ENCODE measurements at places on chromosomes 6 and 20.

DNA sequence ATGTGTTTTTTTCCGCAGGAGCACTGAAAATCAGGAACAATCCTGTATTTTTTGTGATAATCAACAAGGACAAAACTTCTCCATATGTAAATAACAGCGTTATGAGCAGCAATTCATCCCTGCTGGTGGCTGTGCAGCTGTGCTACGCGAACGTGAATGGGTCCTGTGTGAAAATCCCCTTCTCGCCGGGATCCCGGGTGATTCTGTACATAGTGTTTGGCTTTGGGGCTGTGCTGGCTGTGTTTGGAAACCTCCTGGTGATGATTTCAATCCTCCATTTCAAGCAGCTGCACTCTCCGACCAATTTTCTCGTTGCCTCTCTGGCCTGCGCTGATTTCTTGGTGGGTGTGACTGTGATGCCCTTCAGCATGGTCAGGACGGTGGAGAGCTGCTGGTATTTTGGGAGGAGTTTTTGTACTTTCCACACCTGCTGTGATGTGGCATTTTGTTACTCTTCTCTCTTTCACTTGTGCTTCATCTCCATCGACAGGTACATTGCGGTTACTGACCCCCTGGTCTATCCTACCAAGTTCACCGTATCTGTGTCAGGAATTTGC is at the start of gene TAAR6:
Gene TAAR6, plus strand, starts transcription at position 102 of the 557 bp plus-strand sequence. Its CDS starts 0 bp downstream, at position 102.
- no peak for DNase-seq

DNA sequence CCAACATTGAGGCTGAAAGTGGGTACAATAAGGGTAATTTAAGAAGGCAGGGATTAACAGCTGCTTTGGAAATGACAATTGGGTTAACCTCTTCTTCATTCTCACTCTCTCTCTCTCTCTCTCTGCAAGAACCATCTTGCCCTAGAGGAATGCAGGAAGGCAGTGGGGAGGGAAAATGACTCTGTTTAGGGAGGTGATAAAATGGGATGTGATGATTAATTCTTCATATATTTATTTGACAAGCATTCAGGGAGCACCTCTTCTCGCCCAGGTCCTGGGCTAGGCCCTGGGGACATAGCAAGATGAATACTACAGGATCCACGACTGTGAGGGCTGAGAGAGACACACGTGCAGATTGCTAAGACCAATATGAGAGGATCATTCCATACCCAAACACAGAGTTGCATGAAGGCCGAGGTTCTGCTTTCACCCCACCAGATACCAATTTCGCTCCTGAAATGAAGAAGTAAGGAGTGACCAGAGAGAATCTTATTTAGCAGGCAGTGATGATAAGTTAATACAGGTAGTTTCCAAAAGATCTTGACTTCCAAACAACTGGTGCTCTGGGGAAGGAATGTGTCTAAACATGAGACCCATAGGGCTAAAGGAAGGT is 13.3 kb upstream of the PTPN1 start:
- DNase-seq: no peak

DNA sequence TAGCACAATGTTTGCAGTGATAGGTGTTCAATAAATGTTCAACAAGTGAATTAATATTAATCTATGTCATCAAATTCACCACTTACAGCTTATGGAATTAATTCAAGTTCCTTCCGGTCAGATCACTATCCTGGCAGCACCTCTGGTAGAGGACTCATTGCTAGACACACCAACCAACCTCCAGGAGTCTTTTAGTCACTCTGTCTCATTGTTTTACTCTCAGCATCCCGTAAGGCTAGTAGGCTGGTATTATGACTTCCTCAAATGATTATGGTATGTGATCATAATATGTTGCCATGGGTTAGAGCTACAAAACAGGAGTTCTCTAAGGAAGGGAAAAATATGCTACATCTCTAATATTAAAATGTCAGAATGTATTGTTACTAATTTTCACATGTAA is 21.7 kb upstream of the MMS22L start:
- DNase-seq: no peak

- DNase-seq: no peak
Measured at GRCh38 chr20:14264869-14265268, 72.5 kb downstream of the FLRT3 start.

GRCh38 chr20:13255356-13255755 is 34.3 kb downstream of the ISM1 start:
- no peak for DNase-seq

GRCh38 chr6:3911614-3912336 is 62.6 kb downstream of the FAM50B start:
- peak; percentile 94 for DNase-seq

DNA sequence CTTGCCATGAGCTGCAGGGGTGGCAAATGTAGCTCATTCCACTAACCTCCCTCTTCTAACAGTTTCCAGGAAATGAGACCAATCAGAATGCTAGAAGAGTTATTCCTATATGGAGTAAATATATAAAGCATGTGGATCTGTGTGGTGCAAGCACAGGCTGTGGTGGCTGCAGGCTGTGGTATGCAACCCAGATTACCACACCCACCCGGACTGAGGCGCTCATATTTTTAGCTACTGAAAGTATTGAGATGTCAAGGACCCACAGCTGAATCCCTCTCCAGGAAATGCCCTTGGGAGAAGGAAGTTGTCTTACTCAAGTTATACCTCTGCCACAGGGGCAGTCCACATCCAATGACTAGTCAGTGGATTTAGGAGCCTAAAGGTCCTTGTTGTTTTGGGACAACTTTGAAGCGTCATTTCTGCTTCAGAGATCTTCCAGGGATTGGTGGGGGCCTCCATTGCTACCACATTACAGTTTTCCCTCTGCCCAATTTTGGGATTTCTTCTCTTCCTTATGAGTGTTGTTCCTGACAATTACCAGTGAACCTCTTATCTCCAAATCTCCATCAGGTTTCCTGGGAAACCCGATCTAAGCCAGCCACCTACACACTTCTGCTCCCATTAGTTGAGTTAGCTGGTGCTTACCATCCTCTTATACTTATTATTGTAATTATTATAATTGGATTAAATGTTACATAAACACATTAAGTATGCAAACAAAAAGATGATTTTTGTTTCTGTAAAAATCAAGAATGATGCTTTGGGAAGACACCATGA is 12.1 kb upstream of the REPS1 start:
- DNase-seq: no peak

- no peak for DNase-seq
Measured at GRCh38 chr6:160420969-160421556, 72.9 kb downstream of the SLC22A3 start.

DNA sequence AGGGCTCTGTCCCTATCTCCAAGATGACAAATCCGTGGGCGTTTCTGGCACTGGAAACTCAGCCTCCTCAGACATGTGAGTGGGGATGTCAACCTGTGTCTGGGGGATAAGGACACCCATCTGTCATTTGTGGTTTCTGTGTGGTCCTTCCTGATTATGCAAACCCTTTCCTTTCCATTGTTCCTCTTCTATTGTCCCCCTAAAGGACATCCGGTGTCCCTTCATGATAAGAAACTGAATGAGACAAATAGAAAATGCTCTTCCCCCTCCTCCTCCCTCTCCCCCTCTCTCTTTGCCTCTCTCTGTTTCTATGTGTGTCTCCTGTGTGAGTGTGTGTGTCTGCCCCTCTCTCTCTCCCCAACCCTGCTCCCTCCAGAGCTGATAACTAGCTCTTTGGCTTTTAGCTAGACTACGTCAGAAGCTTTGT is 11.5 kb upstream of the GLP1R start:
- no peak for DNase-seq

- DNase-seq: peak; percentile 70
Measured at GRCh38 chr6:73519926-73520687, 725 bp downstream of the EEF1A1 start.

- no peak for DNase-seq
Measured at GRCh38 chr6:1226277-1227099, 85.4 kb upstream of the FOXQ1 start.

DNA sequence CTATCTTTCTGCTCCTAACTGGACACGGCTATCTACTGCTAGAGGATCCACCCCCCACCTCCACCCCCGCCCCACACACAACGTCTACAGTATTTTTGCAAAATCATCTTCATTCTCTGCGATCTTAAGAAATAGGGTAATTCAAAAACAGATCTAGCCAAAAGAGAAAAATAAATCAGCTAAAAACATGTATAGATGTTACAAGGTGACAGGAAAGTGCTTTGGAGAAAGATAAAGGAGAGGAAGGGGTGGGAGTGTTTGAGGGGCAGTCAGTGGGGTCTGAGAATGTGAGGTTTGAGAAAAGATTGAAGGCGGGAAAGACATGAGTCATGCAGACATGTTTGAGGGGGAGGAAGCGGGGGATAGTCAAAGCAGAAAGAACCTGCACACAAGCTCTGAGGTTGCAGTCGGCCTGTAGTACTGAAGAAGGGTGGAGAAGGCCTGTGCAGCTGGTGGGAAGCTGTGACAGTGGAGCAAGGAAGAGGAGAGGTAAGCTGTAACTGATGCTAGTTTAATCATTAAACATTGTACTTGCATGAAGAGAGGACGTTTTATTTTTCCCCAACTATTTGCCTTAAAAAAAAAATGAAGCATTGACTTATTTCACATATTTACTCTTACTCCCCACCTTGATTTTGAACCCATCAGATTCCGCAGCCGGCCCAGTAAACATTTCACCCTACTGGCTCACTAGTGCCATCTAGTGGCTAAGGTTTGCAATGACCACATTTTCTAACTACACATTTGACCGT is 332.6 kb downstream of the ADGRB3 start:
- peak; percentile 64 for DNase-seq

DNA sequence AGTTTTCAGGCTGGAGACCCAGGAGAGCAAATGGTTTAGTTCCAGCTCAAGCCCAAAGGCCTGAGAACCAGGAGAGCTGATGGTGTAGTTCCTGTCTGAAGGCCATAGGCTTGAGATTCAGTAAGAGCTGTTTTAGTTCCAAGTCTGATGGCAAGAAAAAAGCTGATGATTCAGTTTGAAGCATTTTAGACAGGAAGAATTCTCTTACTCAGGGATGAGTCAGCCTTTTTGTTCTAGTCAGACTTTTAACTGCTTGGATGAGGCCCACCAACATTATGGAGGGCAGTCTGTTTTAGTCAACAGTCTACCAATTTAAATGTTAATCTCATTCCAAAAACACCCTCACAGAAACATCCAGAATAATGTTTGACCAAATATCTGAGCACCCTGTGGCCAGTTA is 2.5 kb downstream of the ZSCAN26 start:
- peak; percentile 93 for DNase-seq

- no peak for DNase-seq
Measured at GRCh38 chr6:156269751-156270369, 507.3 kb upstream of the ARID1B start.

DNA sequence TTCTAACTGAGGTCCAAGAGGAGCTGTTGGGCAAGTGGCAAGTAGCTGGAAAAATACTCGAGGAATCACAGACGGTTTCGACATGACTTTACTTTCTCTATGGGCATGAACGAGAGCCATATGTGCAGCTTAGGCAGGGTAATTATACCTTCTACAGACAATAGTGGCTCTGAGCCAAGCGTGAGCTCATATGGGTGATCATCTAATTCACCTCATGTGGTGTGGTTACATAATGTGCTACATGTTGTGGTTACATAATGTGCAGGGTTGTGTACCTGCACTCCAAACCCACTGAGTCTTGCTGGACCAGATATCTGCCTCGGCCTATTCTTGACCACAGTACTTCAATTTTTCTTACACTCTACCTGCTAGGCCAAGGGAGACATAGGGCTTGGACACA is 771.7 kb upstream of the EYS start:
- DNase-seq: no peak

GRCh38 chr6:159229651-159230051 is 60.5 kb downstream of the FNDC1 start:
- no peak for DNase-seq

- DNase-seq: no peak
Measured at GRCh38 chr6:155340464-155341129, 26.3 kb upstream of the TFB1M start.

- no peak for DNase-seq
Measured at GRCh38 chr6:13485923-13486562, 1.4 kb downstream of the GFOD1 start.

DNA sequence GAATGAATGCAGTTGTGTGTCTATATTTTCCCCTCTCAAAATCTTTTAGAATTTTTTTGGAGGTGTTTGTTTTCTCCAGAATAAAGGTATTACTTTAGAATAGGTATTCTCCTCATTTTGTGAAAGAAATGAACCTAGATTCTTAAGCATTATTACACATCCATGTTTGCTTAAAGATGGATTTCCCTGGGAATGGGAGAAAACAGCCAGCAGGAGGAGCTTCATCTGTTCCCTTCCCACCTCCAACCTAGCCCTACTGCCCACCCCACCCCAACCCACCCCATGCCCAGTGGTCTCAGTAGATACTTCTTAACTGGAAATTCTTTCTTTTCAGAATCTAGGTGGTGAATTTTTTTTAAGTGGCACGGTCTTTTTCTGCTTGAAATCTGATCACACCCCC is 127.8 kb downstream of the CD109 start:
- DNase-seq: no peak

- no peak for DNase-seq
Measured at GRCh38 chr6:167046861-167047495, 47.8 kb downstream of the CEP43 start.

GRCh38 chr20:36377348-36378326 is 71.5 kb downstream of the DLGAP4 start:
- no peak for DNase-seq

DNA sequence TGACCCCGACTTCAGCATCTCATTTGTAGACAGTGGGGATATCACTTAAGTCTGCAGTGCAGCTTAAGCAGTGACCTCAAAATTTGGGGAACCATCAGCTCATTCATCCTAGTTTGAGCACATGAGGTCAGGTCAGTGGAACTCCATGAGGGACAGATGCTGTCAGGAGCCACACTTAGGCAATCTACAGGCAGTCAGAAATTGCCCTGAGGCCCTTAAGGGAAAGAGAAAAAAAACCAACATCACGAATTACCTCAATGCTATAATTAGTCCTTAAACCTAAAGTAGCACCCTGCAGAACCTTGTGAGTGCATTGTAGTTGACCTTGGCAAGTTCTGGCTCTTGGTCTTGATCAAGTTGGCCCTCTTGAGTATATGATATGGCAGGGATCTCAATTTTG is 21.1 kb downstream of the TMEM74B start:
- no peak for DNase-seq

- no peak for DNase-seq
Measured at GRCh38 chr6:135703621-135704020, 147.9 kb upstream of the PDE7B start.

- no peak for DNase-seq
Measured at GRCh38 chr6:88442737-88443136, 276.6 kb upstream of the CNR1 start.

- DNase-seq: no peak
Measured at GRCh38 chr6:53873922-53874321, 79.1 kb downstream of the LRRC1 start.

- DNase-seq: peak; percentile 2
Measured at GRCh38 chr20:33009214-33010132, 2.0 kb downstream of the BPIFB2 start.

GRCh38 chr20:62243106-62243505 is 4.8 kb downstream of the OSBPL2 start:
- DNase-seq: no peak
